ENCODE measurements at places on chromosomes 4 and X.

GRCh38 chr4:181278941-181279340 lies 964.3 kb upstream of the TENM3 start:
- no peak for DNase-seq

GRCh38 chrX:97854086-97854485 lies 970.4 kb downstream of the RPA4 start:
- no peak for DNase-seq

GRCh38 chr4:144104509-144105130 lies 35.9 kb downstream of the GYPA start:
- DNase-seq: peak; percentile 93

GRCh38 chr4:600850-601515 lies 24.4 kb upstream of the PDE6B start:
- DNase-seq: no peak

- DNase-seq: peak; percentile 40
These were observed 79.6 kb downstream of the COMMD8 start for GRCh38 chr4:47383829-47384427.

DNA sequence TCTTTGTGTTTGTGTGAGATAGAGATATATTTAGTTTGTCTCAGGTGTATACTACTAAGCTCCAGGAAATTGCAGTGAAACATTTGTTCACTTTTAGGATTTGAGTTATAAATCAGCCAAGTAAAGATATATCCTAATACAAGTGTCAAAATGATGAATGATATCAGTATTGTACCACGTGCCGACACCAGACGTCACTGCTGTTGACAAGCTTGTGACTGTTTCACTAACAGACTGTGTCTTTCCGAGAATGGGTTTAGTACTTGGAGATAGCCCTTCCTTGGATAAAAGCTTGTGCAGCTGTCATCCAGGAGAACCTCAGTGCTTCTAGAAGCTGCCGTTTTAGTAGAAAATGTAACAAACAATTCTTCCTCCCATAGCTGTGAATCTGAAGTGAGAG lies 343.3 kb downstream of the FBXO8 start:
- DNase-seq: no peak

DNA sequence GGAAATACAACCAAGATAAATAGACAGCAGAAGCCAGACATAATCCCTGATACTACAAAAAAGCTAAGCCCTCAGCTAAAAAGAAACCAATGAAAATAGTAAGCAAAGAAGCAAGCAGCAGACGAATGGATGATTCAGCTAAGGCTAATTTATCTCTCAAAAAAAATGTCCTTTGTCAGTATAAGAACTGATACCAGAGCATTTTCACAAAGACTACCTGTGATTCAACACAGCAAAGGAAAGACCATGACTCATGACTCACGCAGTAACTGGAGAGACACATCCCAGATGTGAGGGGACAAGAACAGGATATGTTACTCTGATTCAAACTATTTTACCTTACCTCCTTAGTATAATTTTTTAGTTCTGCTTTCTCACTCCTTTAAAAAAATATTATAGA lies 22.7 kb upstream of the TMPRSS11F start:
- no peak for DNase-seq

DNA sequence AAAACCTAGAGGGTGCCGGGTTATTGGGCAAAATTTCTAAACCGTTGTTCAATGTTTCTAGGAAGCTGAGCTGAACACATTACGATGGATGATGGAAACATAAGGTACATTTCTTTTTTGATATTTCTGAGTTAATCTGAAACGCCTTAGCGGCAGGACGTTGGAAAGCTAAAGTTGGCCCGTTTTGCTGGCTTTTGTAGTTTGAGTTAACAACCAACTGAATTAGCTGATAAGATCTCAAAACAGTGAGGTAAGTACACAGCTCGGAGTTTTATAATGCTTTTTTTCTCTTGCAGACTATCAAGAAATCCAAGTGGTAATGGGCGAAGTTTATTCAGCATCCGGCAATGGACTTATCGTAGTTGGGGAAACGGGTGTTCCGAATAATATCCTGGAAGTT lies 73.5 kb downstream of the PRSS12 start:
- DNase-seq: peak; percentile 56

DNA sequence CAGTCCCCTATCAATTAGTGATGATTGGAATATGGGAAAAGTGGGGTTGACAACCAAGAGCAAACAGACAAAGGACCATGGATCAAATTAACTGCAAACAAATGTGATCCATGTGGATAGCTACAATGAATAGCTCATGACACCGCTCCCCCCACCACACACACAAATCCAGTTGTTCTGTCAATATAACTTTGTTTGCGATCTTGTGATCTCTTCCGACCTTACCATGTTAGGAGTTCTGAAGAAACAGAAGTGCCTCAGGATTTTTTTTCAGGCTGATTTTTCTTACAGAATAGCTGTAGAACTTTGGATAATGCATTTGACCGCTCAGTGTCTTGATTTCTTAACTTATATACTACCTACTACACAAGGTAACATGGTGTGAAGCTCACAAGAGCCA lies 116.6 kb downstream of the SH2D1A start:
- no peak for DNase-seq

DNA sequence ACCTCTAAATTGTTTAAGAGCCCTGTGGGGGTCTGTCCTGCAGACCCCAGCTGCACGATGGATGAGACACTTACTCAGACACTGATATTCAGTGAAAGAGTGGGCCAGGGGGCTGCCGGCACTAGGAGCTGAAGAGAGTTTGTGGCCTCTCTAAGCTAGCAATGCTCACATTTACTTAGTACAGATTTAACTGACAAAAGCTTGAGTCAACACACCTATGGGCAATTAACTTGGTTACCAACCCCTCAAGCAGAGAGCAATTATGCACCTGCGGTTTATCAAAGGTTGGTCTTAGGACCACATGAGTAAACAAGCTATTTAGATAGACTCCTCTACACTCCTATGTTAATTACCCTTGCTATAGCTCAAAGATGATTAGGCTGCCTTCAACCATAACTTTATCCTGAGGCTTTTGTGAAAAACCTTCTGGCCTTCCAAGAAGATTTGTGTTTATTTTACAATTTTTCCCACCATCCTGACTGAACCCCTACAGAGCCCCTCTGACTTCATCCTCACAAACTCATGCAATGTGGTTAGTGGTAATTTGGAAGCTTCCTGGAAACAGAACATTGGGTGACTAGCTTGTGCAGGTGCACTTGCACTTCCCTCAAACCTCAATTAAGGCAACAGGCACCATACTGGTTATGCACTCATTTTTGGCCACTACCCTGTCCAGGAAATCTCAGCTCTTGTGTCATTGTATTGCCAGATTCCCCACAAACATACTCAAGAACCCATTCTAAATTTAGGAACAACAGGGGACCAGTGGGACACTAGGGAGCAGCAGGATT lies 234.4 kb upstream of the ITM2A start:
- no peak for DNase-seq

DNA sequence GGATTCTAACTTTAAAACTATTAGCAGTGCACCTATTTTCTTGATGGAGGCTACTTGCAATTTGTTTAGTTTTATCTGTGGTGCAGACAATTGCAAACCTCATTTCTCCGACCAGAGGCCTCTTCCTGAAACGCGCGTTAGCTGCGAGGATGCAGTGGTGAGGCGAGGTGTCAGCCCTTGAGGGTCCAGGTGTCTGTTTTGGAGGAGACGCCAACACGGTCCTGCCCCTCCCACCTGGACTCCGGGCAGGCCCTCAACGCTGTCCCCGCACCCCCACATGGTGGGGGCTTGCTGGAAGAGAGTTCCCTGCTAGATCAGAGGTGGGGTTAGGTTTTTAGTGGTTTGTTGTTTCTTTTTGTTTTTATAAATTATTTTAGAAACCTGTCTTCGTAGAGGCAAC lies 34.4 kb downstream of the PCGF3 start:
- DNase-seq: no peak

GRCh38 chr4:64584125-64584524 lies 174.9 kb upstream of the TECRL start:
- no peak for DNase-seq

GRCh38 chr4:188130355-188130754 lies 8.9 kb upstream of the TRIML1 start:
- DNase-seq: no peak

DNA sequence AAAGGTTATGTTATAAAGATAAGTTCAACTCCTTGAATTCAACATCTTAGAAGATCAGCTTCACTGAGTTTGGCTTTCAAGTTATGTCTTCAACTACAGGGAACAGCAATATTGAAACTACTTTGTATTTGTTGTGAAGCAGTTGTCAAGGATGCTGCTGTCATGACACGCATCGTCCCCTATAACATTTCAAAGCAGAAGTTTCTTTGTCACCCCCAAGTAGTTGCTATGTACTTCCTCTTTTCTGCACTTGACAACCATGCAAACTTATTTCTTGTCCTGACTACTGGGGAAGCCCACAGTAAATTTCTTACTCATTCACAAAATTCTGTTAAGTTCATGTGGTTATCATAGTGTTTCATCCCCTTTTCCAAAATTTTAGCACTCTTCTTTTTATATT lies 14.3 kb downstream of the ANTXR2 start:
- peak; percentile 58 for DNase-seq

GRCh38 chr4:138774940-138775339 lies 240.6 kb upstream of the NOCT start:
- DNase-seq: no peak

DNA sequence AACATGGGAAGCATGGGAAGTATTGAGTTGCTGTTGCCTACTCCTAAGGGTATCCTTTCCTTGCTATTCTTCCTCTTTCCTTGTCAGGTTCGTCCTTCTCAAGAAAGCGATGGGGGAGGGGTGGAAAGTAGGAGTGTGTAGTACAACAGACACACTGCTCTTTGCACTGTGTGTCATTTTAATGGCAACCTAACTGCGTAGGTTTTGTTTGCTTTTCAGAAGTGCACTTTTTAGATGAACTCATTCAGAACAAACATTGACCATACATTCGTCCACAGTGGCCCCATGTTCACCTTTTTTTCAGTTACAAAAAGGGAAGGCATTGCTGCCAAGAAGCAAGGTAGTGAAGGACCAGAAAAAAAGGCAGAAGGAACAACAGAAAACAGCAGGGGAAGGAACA lies 10.2 kb upstream of the YIPF6 start:
- DNase-seq: no peak

GRCh38 chrX:154485150-154486051 lies 1.0 kb downstream of the UBL4A start:
- peak; percentile 10 for DNase-seq

- no peak for DNase-seq
These were observed 78.1 kb upstream of the CLDN34 start for GRCh38 chrX:9888953-9889470.

GRCh38 chr4:24837781-24838180 lies 42.4 kb downstream of the SOD3 start:
- DNase-seq: no peak

DNA sequence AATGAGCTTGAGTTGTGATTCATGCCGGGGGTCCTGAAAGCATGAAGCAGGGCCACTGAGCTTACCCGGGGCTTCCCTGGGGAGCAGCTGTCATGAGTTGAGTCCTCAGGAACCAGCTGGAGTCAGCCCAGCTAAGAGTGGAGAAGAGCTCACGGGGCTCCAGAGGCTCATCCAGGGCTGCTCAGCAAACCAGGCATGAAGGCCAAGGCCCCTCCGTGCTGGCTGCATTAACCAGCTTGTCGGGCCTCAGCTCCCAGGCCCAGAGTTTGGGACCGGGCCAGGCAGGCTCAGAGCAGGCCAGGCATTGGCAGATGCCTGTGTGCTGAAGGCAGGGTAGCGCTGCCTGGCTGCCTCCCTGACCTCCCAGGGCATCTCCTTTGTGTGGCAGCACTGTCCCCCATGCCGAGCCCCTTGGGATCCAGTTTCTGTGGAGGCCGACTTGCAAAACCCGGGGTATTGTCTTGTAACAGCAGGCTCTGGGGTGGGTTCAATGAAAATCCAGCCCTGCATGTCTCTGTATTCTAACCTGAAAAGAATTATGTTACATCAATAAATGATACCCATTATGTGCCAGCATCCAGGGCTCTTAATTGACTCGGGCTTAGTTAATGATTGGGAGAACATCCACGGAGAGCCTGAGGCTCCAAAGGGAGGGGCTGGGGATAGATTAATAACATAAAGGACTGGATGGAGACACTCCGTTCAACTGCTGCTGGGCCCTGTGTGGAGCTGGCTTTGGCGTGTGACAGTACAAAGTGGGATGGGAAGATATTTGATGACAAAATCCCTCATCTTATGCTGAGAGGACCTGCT lies 68.0 kb upstream of the MSX1 start:
- DNase-seq: no peak

DNA sequence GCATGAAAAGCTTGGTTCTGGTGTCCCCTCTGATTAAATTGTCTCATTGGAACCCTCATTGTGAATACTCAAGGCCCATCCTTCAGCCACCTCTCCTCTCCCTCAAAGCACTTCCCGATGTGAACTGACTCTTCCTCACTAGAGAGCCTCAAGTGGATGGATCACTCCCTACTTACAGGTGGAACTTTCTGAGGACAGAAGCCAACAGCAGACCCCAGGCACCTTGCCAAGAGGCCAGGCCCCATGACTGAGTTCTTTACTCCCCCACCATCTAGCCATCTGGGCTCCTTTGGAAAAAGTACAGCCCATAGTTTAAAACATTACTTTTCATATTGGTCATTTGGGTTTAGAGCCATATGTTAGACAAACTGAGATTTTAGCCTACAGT lies 224.1 kb downstream of the SHROOM3 start:
- no peak for DNase-seq

GRCh38 chrX:21662761-21663160 lies 4.6 kb upstream of the KLHL34 start:
- DNase-seq: no peak

Measured in hematopoietic multipotent progenitor cell treated with erythropoietin and hydrocortisone succinate and interleukin-3 and kit ligand, for 8 days (in vitro differentiated cells).